ENCODE measurements at places on chromosomes 1 and 21.

GRCh38 chr1:4127592-4128140, 227.6 kb upstream of the C1orf174 start:
- no peak for DNase-seq

GRCh38 chr1:110605446-110605845, 712 bp downstream of the KCNA2 start:
- DNase-seq, result no peak

- DNase-seq, result no peak
Observed at GRCh38 chr1:11790880-11791715, 14.7 kb downstream of the MTHFR start.

- DNase-seq, result no peak
Observed at GRCh38 chr1:17575797-17576518, 36.5 kb downstream of the ARHGEF10L start.

- no peak for DNase-seq
Observed at GRCh38 chr1:215226757-215227156, 144.2 kb downstream of the KCNK2 start.

GRCh38 chr1:23913212-23913880, at the start of gene CNR2:
CNR2 (minus strand) TSS chr1:23913362; CDS start chr1:23875617, 37,745 bp downstream.
- no peak for DNase-seq

- DNase-seq, result no peak
Observed at GRCh38 chr1:27026621-27027574, 14.2 kb upstream of the TENT5B start.

- DNase-seq, result no peak
Observed at GRCh38 chr1:91173346-91173890, 151.6 kb upstream of the ZNF644 start.

DNA sequence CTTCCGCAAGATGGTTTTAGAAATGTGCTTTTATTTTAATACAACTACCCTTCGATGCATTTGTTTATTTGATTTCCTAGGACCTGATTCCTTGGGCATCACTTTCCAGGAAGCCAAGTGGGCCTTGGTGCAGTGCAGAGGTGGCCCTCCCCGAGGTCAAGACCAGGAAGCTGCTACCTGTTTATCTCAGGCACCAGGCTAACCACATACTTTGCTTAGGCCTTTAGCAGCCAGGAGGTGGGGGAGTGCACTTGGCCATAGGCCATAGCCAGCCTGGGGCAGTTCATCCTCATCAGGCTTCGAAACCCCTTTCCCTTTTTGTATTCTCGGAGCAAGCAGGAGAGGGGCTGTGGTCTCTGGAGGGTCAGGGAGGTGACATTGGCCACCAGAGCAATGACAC, 45.4 kb downstream of the SMYD2 start:
- DNase-seq, result no peak

DNA sequence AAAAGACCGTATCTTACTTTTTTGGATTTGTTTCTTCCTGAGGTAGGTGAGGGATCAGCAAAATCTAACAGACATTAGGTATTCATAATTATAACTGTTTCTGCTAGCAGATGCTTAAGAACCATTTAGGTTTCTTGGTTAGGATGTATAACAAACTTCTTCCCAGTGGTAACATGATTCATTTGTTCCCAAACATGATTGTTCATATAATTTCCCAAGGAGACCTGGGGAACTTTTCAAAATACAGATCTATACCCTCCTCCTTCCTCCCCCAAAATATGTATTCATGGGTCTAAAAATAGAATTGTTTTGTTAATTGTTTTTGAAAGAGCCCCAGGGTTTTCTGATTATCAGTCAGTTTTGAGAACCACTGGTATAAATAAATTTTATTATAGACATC, 228.2 kb downstream of the COP1 start:
- no peak for DNase-seq

- no peak for DNase-seq
Observed at GRCh38 chr1:178345807-178346206, 151.0 kb downstream of the CLEC20A start.

DNA sequence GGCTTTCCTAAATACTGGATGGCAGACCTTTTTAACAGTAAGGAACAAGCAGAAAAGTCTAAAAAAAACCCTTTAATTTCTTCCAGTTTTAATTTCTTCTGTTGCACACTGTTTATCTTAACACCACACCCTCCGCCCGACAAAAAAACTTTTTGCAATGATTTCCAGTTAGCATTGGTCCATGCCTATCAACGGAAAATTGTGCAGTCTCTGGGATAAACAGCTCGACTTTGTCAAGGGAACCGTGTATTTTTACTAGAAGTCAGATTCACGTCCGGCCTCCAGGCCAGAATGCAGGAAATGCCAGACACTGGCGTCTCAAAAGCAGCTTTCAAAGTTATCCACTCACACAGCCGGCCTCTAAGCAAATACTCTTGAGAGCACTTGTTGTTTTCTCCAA, 378 bp upstream of the NUP210L start:
- no peak for DNase-seq

DNA sequence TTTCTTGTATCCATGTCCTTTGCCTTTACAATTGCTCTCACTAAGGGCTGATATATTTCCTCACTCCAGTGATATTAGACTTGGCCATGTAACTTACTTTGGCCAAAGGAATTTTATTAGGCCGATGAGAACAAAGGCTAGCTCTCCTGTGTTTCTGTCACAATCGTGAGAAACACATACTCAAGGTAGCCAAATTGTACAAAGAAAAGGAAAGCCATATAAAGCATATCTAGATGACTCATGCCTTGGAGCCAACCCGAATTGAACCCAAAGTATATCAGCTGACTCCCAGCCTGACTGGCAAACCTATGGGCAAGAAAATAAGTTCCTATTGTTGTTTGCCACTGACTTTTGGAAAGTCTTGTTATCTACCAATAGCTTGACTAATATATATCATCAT, 371.7 kb upstream of the LRRC7 start:
- no peak for DNase-seq

- DNase-seq, result no peak
Observed at GRCh38 chr1:115908565-115909274, 67.6 kb upstream of the SLC22A15 start.

DNA sequence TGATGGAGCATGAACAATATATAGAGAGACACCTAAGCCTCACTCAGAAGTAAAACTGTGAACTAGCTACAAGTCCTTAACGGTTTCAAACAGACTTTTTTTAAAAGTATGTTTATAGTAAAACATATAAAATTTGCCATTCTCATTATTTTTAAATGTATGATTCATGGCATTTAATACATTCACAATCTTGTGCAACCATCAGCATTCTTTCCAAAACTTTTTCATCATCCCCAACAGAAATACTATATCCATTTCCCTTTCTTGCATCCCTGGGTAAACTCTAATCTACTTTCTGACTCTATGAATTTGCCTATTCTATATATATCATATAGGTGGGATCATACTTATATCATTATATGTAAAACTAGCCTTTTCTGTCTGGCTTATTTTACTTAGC, 25.5 kb downstream of the EVI5 start:
- no peak for DNase-seq

GRCh38 chr1:125087247-125087646, 3902.5 kb downstream of the SRGAP2C start:
- DNase-seq, result no peak

DNA sequence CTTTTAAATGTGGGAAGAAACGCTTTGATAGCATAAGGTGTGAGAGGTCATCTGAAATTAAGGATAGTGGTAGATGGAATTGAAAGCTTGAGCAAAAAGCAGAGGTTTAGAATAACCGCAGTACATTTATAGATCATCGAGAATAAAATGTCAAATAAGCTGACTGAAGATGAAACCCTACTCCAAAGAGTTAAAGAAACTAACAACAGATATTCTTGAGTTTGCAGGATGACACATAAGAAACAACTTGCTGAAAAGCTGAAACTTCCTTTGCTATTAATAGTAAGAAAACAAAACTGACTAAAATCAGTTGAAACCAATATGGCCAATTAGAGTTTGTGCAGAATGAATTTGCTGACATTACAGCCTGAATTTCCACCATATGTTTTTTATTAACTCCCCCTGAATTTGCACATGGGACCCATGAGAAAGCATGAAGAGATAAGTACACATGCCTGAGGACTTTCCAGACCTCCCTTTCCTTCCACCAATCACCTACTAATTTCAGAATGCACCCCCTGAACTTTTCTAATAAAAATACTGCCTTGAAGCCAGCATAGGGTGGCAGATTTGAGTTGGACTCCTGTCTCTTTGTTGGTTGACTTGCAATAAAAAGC, 1.7 kb upstream of the C1orf185 start:
- no peak for DNase-seq

DNA sequence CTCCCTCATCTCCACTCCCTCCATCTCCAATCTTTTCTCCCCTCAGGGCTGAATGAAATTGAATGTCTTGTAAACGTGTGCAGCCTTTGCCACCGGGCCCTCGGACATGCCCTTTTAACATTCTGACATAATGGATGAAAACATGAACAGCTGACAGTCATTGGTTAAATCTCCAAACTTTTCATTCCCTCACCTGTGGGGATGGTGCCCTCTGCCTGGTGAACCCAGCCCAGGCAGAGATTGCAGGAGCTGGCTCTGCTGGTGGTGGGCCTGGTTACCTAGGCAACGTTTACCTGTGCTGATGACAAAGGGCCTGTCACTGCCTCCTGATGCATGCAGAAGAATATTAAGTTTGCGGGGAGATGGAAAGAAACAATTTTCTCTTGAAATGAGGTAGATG, 21.3 kb downstream of the ST6GALNAC3 start:
- no peak for DNase-seq

GRCh38 chr1:247681288-247681897, 1.9 kb upstream of the OR13G1 start:
- no peak for DNase-seq

DNA sequence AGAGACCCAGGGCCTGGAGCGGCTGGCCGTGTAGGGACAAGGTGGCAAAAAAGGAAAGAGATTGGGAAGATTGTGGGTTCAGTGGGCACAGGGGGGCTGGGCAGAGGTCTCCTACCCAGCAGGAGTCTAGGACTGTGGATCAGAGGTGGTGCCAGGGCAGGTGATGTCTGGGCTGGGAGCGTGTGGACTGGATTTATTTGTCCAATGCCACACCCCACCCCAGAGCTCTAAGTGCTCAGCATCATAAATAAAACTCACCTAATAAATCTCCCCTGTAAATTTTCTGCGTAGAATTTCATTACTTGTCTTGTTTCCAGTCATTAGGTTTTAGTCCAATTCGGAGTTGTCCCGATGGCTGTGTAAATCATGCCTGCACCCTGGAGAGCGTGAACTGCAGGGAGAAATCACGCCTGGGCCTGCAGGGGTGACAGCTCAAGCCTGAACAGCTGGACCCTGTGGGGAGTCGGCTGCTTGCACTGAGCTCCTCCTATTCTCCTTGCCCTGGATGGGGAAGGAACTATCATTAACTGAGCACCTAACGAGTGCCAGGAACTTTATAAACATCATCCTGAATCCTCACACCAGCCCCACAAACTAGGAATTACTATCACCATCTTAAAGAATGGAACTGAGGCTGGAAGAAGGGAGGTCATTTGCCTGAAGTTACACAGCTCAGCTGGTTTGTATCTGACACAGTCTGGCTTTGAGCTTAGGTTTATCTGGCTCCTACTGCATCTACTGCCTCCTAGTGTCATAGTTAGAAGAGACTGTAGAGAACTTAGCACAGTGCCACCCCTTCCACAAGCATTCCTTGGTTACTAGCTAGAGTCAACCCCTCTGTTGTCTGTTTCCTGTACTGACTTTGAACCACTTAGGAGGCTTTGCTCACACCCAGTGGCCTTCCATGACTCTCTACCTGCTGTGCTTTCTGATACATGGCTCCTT, 25.0 kb upstream of the POU3F1 start:
- DNase-seq, result no peak

DNA sequence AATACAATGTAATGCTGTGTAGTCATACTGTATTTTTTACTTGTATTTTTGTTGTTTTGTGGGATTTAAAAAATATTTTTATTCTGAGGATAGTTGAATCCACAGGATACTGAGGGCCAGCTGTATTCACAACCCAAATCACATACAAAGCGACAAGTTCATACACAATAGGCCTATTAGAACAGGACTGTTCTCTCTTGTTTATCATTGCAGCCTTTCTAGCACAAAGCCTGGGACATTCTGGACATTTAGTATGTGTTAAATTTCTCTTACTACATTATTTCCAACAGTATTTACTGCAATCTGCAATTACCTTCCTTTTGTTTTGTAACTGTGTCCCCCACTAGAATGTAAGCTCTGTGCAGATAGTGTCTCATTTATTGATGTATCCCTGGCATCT, 65.4 kb downstream of the SLC35A3 start:
- no peak for DNase-seq

GRCh38 chr1:43307458-43308158, 6.8 kb downstream of the TIE1 start:
- no peak for DNase-seq

DNA sequence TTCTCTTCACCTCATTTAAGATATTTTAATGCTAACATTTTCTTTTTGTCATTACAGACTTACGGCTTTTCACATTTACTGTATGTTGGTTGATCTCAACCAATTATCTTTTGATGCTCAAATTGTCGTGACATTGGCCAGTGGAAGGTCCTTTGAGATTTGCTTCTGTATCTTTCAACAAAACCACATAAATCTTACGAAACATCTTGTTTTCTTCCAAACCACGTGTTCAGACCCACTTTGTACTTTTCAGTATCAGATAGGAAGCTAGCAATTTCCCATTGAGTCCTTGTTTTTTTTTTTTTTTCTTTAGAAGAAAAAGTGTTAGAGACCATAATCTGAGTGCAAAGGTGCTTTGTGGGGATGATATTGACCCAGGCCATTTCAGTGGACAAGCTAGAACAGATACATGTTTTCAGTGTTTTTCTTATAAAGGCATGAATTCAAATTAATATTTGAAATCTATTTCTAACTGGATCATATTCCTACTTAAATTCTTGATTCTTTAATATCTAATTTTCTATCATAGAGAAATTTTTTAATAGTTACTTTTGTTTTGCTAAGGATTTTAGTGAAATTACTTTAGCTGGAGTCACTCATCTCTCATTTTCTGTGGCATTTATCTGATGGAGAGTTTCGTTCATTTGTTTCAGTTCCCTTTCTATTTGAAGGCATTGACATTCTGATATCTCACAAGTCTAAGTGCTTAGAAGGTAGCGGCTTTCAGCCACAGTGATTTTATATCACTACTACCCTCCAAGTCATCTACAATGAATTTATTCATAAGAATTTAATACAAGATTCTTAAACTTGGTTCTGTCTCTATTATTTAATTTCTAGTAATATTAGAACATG, 26.7 kb downstream of the ATG4C start:
- no peak for DNase-seq

- DNase-seq, result no peak
Observed at GRCh38 chr1:1630191-1630964, 1.6 kb upstream of the MMP23B start.

GRCh38 chr1:204544321-204544720, 28.1 kb downstream of the MDM4 start:
- DNase-seq, result no peak
